ENCODE measurements at places on chromosomes 1 and 21.

DNA sequence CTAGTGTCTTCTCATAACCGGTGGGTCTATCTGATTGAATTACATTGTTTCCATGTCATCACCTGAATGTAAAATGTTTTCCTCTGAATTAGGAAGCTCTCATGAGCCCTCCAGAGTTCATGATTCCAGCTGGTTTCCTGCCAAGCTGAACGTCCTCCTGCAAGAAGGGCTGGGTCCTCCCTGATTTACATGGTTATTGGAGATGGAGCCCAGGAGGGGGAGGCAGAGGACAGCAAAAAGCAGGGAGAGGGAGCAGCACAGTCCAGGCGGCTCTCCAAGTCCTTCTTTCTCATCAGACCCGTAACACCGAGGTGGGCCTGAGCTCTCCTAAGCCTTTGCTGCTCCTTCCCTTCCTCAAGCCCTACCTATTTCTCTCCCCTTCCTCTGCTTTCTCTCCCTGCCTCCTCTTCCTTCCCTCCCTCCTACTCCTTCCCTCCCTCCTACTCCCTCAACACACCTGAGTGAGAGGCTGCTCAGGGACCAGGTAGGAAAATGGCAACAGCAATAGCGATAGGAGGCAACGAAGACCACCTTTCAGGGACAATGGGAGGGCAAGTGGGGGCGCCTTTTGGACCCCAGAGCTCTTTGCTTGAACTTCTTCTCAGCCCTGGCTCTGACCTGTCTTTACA, 265.9 kb downstream of the PRDM2 start:
- no peak for DNase-seq

DNA sequence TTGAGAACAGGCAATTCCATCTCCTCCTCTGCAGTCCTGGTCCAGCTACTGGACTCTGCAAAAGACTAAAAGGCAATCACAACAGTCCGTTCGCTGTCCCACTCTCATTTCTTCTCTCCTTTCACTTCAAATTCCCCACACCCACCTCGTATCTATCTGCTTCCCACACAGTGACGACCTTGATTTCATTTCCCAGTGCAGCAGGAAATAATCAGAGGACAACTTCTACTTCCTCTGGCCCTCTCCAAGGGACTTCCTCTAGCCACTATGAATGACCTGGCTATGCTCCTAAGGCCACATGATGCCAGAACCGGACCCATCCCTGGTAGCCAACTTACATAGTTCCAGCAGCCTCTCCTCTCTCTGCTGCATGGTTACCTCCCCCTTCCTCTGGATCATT, 8.0 kb downstream of the NOL9 start:
- no peak for DNase-seq

- DNase-seq, result no peak
Measured at GRCh38 chr1:47692196-47692595, 254.4 kb downstream of the FOXD2 start.

- DNase-seq, result no peak
Measured at GRCh38 chr21:25871566-25871965, 136.8 kb downstream of the GABPA start.

DNA sequence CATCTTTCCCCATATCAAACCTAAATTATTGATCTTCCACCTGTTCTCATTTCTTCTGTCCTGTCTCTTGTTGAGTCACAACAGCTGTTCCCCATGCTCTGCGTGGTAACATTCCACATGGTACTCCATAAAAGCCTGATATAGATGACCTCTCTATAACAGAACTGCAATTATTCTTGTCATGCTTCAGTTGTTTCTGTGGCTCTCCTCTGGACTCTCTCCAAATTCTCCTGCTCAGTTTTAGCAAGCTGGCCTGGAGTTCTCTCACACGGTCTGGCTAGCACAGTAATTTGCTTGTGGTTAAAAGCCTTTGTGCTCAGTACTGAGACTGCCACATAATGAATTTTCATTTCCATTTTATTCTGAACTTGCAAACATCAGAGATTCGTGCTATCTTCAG, 10.6 kb upstream of the LRRC39 start:
- DNase-seq, result no peak

DNA sequence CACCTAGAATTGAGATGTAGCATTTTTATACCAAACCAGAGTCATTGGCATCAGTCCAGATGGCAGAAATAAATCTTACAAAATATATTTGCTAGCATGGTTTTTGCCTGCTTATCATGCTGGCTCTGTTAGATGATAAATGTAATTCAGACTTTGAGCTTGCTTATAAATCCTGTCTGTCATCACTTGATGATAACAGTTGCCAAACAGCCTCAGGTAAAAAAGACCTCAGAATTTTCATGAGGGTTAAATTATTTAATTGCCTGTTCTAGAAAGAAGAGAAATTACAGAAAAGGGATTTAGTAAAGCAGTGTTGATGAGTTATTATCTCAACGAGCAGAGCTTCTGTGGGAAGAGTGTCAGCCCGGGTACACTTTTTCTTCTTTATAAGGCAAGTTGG, 83.3 kb downstream of the FNBP1L start:
- DNase-seq, result no peak
